ENCODE measurements at places on chromosomes 4 and X.
A peak's percentile ranks its signal among the peaks of the same experiment; 100 is the strongest.

DNA sequence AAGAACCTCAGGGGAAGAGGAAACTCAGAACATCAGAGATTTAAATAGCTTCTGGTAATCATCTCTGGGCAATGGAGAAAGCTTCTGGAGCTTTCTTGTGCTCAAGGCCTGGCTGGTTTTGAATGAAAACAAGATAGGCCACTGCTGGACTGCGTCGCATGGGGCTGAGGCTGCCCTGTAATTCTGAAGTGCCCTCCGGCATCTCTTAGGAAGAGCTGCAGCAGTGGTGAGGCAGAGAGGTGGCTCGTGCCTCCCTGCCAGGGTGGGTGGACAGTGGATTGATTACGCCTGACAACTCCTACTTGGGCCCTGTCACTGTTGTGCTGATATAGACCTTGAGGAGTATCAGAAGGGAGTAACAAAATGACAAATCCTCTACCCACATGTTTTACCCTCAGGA is 279.7 kb downstream of the NR3C2 start:
- no peak for DNase-seq

- no peak for DNase-seq
Observed at GRCh38 chrX:22118161-22118830, 86.2 kb downstream of the PHEX start.

DNA sequence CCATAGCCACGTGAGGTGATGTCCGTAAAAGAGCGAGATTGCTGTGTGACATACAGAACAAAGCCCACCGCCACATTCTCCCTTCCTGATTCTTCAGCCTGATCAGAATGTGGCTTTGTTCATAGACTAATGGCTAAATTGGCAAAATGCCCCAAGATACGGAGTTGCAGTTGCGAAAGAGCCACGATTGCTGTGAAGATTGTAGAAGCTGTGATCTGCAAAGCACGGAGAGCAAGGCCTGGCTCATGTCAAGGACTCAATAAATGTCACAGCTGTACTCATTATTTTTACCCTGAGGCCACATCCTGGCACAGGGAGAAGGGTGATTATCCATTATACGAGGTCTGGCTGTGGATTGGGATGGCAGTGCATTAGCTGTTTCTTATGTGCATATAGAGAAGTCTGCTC is 34.2 kb downstream of the ARSD start:
- no peak for DNase-seq

DNA sequence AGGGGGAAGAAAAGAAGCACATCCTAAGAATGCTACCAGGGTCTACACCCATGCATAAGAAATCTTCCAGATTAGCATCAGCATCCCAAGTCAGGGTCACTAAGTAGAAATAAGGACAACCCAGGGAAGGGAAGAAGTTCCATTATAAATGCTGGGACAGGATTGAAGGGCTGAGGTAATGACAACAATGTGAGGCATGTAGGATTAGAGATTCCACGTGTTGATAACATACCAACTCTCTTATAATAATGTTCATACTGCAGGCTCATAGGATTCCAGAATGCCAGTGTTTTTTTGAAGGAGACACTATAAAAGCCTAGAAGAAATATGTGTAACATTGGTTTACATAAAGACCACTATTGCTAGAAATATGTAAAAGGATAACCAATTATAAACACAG is 201.2 kb downstream of the MID1IP1 start:
- no peak for DNase-seq

DNA sequence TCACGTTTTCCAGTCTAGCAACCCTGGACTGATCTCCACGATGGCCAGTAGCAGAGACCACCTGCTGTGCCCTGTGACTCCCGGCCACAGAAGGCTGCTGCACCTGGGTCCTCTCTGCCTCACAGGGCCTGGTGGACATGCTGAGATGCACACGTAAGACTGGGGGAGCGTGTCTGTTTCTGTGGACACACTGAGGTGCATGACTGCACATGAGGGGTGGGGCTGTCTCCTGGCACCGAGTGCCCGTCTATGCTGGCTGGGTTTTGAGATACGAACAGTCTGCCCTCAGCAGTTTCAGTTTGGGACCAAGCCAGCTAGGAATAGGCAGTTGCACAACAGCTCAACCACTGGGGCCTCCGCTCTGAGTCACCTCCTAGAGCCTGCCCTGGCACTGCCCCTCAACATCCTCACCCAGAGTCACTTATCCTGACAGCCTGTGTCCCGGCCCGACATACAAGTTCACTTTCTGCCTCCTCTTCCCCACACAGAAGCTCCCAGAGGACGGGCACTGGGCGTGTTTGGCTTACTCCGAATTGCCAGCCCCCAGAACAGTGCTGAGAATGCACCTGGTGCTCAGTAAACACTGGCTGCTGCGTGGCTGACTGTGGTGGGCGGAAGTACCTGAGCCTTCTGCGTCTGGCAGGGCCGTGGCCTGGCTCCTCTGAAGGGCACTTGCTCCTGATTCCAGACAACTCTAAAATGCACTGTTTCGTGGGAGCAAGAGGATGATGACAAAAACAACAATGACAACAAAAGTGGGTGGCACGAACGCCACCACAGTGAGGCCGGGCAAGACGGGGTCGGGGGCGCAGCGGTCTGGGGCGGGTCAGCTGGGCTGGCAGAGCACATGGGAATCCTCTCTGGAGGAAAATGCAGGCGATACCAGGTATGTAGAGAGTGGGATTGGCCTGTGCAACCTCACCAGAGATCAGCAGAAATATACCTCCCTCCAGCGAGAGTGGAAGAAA is 30.9 kb downstream of the RNF212 start:
- DNase-seq = no peak

GRCh38 chr4:183962419-183962818 is 57.3 kb downstream of the STOX2 start:
- no peak for DNase-seq

DNA sequence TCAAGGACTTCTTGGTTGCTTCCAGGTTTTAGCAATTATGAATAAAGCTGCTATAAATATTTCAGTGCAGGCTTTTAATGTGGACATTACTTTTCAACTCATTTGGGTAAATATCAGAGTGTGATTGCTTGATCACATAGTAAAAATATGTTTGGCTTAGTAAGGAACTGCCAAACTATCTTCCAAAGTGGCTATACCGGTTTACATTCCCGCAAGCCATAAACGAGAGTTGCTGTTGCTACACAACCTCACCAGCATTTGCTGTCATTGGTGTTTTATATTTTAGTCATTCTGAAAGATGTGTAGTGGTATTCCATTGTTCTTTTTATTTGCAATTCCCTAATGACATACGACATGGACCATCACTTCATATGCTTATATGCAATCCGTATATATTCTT is 30.9 kb upstream of the SPOCK3 start:
- DNase-seq = no peak

DNA sequence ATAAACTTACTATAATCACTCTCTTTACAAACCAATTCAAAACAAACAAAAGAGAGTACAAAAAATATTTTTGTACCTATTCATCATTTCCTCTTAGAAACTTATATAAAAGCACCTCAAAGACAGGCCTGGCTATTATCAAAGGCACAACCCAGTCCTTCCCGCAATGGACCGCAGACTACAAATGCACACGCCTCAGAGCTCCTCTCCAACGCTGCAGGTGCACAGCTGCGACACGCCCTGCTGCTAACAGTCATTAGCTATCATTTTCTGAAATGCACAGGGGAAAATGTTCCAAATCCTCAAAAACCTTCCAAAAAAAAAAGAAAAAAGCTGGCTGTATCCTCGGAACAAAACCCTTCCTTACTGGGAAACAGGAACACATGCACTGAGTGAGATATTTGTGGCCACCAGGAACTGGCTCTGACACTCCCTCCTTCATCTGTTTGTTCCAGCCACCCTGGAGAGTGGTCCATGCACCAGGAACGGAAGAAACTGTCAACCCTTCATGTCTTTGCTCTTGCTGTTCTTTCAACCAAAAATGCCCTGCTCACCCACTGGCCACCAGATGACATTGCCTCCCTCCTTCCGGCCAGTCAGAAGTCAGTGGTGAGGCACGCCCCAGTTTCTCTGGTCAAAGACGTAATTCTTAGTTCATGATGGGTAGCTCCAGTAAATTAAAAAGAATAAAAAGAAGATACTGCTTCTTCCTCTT is 16.7 kb downstream of the IRF2 start:
- no peak for DNase-seq

DNA sequence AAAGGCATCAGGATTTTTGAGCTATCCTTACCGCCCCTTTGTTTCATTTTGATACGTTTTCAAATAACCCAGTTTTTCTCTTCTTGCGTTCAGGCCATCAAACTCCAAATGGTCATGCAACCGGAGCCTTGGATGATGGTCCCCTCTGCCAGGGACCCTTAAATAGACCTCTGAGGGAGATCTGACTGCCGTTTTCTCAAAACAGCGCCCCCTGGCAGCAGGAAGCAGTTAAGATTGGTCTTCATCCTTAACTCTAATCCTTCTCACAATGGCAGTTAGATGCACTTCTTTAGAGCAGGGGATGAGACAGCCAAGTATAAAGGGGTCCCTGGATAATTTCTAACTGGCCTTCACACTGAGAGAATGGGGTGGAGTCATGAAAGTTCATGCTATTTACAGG is 525.0 kb upstream of the SPANXN1 start:
- DNase-seq = no peak

DNA sequence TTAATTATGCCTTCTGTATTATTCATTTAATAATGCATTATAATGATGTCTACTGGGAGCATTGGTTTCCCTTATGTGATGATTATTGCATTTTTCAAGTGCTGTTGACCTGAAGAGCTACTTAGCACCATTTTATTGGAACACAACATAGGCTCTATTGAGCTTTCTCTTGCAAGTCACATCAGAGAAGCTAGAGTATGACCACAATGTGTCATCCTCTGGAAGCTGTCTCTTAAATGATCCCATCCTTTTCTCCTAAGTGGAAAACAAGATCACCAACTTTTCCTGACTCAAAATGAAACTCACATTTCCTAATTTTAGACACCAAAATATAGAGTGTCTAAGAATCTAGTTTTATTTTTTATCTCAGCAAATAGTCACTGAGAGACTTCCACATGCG is 1451.9 kb downstream of the PCDH7 start:
- no peak for DNase-seq

- peak; percentile 66 for DNase-seq
Observed at GRCh38 chrX:9644335-9644734, 121.3 kb downstream of the GPR143 start.

- no peak for DNase-seq
Observed at GRCh38 chr4:187016101-187016500, 292.4 kb upstream of the FAT1 start.

GRCh38 chr4:89156174-89156914 is 45.0 kb downstream of the TIGD2 start:
- no peak for DNase-seq

GRCh38 chr4:144402176-144402575 is 243.8 kb upstream of the HHIP start:
- no peak for DNase-seq

- DNase-seq = no peak
Observed at GRCh38 chr4:42768125-42768748, 111.3 kb upstream of the ATP8A1 start.

DNA sequence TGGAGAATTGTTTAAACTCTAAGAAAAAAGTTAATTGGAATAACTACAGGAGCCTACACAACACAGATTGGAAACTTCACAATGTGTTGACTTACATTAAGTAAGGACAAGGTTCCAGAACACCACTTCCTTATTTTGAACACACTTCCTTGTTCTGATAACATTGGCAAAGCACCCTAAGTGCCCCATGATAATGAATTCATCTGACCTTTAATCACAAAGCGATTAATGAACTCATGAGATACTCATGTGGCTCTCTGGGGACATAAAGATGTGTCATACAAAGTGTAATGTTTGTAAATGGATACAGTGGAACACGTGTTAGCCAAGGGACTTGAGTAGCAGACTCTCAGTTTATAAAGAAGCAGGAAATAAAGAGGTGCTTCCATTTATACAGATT is 69.0 kb upstream of the ATOH1 start:
- DNase-seq = no peak

- DNase-seq = no peak
Observed at GRCh38 chr4:111681751-111682150, 463.5 kb upstream of the FAM241A start.

DNA sequence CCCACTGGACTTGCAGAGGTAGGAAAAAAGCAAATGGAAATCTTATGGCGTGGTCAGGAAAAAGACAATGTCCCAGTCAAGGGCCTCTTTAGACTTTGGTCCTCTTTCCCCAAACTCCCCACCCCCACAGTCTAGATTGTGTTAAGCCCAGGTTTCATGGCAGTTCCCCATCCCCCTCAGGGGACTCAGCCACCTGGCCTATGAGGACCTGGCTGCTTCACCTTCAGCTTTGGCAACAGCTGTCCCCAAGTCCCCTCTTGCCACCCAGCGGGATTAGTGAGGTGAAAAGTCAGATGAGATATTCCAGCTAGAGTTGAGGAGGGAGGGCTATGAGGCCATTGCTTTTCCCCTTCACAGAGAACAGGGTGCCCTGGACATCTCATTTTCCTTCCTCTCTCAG is 457 bp downstream of the RIPPLY1 start:
- no peak for DNase-seq

- DNase-seq = no peak
Observed at GRCh38 chr4:70721747-70722146, at the start of gene RUFY3. Gene RUFY3, plus strand, starts transcription at chr4:70721964. Its CDS starts 610 bp downstream, at chr4:70722574.

GRCh38 chr4:110615353-110616237 is 7.3 kb downstream of the PITX2 start:
- DNase-seq = no peak

GRCh38 chr4:185801471-185801870 is 10.5 kb downstream of the SORBS2 start:
- DNase-seq = no peak

- no peak for DNase-seq
Observed at GRCh38 chr4:11053601-11054220, 369.1 kb upstream of the CLNK start.

DNA sequence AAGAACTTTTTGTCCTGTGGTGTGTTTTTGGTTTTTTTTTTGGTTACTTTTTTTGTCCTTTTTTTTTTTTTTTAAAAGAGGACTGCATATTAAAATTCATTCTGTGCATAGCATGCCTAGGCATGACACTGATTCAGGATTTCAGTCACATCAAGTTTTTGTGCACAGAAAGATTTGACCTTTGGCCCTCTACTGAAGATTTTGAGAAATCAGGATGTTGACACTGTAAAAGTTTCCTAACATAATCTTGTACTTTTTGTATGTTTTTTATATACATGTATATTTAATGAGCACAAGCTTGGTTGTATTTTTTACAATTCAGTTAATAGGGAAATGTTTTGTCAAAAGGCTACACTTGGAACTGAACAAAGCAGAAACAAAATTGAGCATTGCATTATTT is 100.0 kb upstream of the DDX3X start:
- no peak for DNase-seq

- no peak for DNase-seq
Observed at GRCh38 chr4:168612450-168613135, 115.7 kb downstream of the PALLD start.

- no peak for DNase-seq
Observed at GRCh38 chr4:109879636-109880314, 31.9 kb downstream of the LRIT3 start.

- DNase-seq = no peak
Observed at GRCh38 chrX:137878401-137878800, 312.5 kb downstream of the ZIC3 start.

- DNase-seq = no peak
Observed at GRCh38 chrX:118665204-118665603, 62.2 kb upstream of the IL13RA1 start.

- no peak for DNase-seq
Observed at GRCh38 chr4:168408620-168409019, 71.7 kb downstream of the DDX60L start.

GRCh38 chr4:5217421-5217820 is 166.1 kb downstream of the STK32B start:
- no peak for DNase-seq

- no peak for DNase-seq
Observed at GRCh38 chr4:93897559-93897958, 69.0 kb downstream of the ATOH1 start.
